ENCODE measurements at places on chromosomes 11 and 22.
A peak's percentile ranks its signal among the peaks of the same experiment; 100 is the strongest.

DNA sequence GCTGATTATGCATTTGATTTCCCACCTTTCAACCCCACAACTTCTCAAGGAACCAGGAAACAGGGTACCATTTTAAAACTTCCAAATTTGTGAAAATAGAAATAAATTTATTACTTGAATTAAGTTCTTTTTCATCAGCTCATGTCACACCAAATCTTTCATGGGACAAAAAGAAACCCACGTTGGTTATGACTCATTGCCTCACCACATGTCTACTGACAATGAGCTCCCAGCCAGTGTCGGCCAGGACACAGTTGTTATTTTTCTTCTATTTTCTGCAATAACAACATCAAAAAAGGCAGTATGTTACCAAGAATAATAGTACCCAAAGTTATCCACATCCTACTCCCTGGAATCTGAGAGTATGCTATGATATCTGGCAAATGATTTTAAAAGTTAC is 17.3 kb downstream of the MS4A6A start:
- peak; percentile 42 for DNase-seq

DNA sequence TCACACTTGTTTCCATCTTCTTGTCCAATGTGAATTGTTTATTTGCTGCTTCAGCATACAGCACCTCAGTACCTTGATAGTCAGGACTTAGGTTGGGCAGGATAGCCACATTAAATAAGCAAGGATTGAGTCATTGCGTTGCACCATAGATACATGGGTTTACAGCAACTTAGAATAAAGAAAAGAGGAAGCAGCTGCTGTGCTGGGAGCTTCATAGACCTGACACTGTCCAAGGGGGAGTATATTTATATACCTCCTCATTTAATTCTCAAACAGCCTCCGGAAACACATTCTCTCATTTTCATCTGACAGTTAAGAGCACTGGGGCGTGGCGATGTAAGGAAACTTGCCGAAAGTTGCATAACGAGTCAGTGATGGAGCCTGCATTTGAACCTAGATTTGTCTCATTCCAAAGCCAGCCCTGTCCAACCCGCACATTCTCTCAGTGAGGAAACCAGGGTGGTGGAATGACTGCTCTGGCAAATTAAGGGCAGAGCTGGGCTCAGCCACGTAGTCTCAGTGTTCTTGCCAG is 42.2 kb downstream of the UBASH3B start:
- peak; percentile 85 for DNase-seq

- no peak for DNase-seq
Observed at GRCh38 chr11:107151158-107151557, 132.9 kb upstream of the GUCY1A2 start.

DNA sequence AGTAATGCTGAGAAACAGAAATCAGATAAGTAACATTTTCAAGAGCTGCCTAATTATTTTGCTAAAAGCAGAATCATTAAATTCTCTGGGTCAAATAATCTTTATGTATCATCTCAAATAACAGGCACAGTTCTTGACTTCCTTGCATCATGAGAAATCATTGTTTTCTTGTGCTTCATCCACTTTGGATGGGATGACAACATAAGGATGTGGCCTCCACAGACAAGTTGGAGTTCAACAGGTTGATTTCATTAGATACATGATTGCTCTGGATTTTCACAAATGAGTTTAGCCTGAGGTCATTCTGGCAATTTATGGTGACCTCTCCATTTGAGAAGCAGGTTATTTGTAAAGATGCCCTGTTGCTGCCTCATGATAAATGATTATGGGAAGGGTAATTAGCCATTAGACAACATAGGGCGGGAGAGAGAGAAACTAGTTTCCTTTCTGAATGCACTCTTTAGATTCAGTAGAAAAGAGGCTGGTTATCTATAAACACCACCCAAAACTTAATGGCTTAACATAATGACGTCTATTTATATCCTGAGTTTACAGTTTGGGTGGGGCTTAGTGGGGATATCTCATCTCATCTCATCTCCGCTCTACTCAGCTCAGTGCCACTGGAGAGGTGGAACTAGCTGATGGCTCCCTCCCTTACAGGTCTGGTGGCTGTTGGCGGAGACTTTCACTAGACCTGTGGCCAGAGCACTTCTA is 35.0 kb upstream of the ADORA2A start:
- peak; percentile 24 for DNase-seq

DNA sequence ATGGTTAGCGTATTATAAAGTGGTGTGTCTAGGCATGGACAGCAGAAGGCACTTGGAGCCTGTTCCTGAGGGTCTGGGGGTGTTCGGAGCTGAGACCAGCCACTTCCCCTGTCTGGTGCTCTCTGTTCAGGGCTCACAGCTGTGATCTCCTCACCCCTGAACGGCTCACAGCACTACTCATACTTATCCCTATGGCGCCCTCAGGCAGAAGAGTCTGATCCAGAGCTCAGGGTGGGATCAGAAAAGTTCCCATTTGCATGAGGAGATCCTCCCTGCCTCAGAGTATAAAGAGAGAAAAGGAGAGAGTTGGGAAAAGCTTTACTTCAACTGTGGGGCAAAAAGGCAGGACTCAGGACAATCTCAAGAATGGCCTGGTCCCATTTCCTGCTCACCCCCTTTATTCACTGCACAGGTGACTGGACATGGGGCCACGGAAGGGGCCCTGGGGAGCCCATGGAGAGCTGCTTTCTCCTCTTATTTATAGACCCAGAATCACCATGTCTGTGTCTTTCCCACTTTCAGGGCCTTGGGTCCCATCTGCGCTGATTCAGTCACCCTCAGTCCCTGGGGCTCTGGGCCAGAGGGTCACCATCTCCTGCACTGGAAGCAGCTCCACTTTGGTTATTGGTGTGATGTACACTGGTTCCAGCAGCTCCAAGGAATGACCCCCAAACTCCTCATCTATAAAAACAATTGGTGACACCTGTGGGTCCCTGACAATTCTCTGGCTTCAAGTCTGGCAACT is 97.0 kb upstream of the TOP3B start:
- DNase-seq = no peak

GRCh38 chr11:111982019-111982464 is 43.2 kb upstream of the DLAT start:
- DNase-seq = peak; percentile 52

DNA sequence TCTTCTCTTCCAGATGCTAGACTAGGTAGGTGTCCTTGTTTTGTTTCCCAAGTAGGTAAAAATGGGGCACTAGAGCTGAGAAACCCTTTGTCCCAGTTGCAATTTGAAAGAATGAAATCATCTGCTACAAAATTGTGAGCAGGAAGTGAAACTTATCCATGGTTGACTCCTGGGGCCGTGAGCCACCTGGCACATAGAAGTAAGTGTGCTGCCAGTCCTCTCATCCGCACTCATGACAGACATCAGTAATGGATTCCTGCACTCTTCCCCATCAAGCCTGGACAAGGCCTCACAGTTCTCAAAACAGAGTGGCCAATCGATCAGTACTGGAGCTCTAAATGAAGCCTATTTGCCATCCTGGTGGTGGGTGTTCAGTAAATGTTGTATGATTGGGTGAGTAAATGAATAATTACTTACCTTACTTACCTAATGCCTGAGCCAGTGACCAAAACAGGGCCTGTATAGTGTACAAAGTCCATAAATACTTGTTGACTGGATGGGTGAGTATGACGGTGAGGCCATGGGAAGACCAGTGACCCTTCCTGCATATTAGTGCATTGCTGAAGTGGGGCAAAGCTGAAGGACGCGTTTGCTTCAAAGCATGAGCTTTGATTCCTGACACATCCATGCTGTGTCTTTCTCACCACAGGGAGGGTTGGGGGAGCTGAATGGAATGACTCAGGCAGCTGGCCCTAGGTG is 68.9 kb upstream of the HEPHL1 start:
- DNase-seq = no peak

DNA sequence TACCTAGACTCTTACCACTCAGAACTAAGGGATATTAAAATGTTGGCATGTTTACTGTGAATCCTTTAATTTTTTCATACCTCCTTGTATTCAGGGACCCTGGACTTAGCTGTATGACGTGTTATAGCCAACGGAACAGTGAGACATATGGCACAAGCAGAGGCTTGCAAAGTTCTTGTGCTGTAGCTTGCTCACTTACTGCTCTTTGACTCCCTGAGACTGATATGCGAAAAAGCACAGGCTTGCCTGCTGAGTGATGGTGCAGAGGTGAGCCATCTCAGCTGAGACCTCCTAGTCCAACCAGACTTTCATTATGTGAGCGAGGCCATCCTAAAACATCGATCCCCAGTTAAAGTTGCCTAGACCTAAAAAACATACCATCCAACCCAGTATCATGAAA is 811.0 kb downstream of the METTL15 start:
- no peak for DNase-seq

GRCh38 chr22:49344161-49344560 is 483.5 kb downstream of the BRD1 start:
- no peak for DNase-seq

DNA sequence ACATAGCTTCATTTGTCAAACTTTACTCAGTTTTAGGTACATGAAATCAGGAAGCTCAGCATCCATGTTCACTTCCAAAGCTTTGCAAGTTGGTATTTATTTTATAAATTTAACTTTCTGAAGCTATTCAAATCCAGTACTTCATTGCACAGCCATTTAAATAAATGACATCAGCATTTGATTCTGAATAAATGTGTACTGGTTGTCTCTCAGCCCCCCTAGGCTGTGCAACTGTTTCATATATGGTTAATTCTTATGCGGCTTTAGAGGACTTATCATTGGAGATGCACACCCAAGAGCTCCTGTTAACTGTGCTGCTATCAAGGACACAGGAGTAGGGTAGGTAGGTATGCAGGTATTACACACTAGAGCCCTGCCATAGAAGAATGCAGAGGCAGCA is 325.1 kb downstream of the SOX6 start:
- DNase-seq = no peak

DNA sequence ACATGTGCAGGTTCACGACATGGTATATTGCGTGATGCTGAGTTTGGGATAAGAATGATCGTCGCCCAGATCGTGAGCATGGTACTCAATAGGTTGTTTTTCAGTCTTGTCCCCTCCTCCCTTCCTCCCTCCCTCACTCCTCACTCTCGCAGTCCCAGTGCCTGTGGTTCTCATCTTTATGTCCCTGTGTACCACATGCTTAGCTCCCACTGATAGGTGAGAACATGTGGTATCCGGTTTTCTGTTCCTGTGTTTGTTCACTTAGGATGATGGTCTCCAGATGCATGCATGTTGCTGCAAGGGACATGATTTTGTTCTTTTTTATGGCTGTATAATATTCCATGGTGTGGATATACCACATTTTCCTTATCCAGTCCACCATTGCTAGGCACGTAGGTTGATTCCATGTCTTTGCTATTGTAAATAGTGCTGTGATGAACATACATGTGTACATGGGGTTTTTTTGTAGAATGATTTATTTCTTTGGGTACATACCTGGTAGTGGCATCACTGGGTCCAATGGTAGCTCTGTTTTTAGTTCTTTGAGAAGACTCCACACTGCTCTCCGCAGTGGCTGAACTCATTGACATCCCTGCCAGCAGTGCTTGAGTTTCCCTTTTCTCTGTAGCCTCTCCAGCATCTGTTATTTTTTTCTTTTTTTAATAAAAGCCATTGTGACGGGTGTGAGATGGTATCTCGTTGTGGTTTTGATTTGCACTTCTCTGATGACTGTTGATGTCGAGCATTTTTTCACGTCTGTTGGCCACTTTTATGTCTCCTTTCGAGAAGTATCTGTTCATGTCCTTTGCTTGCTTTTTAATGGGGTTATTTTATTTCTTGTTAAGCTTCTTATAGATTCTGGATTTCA is 16.4 kb downstream of the ZBED4 start:
- DNase-seq = no peak

- peak; percentile 88 for DNase-seq
Observed at GRCh38 chr11:9231848-9232177, 33.3 kb downstream of the DENND5A start.

DNA sequence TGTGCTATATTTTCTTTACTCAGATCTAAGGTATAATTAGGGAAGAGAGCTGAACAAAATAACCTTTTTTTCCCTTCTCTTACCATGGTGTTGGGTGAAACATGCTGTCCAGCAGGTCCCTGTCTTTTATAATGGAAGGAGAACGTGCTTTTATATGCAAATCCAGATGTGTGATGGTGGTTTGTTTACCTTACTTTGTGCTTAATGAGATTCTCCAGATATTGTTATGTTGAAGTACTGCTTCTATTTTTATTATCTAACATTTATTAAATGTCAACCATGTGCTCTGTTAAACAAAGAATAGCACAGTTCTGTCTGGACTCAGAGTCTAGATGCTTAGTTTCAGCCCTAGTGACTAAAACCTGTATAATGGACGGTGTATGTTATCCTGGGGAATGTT is 10.1 kb upstream of the GRIK4 start:
- no peak for DNase-seq

DNA sequence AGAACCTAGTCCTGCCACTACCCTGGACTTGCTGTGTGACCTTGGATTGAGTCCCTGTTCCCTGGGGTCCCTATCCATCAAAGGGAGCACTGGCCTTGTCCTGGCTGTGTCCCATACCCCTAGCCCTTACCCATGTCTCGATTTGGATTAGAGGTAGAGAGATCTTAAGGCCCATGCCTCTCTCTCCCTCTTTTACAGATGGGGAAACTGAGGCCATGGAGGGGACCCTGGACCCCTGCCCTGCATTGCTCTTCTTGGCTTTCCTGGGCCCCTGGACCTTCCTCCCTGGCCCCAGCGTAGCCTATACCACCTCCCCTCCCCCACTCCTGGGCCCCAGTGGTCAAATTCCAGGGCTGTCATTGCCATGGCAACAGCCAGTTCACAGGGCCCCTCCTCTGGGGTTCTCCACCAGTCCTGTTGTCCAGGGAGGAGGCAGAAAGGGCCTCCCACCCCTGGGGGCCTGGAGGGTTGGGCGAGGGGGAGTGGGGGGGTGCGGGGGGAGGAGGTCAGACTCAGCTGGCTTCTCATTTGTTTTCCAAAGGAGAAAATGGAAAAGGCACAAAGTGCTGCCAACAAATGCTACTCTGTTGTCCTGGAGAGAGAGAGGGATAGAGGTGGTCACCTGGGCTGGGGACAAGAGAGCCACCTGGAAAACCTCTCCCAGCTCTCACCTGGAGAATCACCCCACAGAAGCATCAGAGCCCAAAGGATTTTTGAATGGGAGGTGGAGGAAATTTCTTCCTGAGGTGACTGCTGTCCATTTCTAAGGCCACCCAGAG is 23.3 kb downstream of the ARHGEF17 start:
- DNase-seq = no peak

DNA sequence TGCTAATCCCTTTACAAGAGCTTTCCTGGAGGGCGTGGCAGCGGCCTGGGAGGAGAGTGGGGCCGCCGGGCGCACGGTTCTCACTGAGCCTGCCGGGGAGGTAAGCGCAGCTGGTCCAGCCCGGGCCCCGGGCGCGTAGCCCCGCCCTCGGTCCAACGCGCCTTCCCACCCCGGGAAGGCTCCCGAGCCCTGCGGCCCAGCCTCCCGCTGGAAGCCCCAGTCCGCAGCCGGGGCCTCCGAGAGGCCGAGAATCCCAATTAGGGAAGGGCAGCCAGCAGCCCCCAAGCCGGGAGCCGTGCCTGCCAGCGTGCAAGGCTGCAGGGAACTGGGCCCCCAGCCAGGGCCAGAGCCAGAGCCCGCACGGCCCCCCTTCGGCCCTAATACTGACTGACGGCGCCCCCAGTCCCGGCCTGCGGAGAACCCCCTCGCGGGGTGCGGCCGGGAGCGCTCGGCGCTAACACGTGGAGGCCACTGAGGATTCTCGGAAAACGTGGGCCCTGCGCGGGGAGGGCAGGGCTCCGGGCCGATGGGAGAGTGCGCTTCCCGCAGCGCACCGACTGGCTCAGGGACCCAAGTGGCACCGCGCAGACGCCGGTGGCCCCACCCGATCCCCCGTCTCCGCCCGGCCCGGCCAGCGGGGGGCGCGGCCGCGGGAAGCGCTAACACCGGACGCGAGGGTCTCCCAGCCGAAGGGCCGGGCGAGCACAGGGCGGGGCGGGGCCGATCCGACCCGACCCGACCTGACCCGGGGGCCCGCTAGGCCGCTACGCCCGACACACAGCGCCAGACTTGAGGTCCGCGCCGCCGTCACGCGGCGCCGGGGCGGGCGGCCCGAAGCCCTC is 5.7 kb downstream of the ZFTA start:
- no peak for DNase-seq
